ENCODE measurements at places on chromosomes 5 and 9.
A peak's percentile ranks its signal among the peaks of the same experiment; 100 is the strongest.

DNA sequence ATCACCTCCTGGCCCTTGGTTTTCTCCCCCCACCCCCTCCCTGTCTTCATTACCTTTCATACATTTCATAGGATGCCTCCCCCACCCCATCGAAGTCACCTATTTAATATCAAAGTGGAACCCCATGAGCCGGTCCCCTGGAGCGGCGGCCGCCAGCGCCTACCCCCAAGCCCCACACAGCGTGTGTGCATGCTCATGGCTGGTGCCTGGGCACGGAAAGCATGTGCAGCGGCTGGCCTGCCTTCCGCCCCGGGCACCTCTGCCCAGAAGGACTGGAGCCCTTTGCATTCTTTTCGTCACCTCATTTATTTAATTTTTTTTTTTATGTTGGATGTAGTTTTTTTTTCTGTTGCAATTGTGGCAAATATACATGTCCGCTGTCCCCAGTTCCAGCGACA lies 116.2 kb downstream of the WNK2 start:
- no peak for DNase-seq

GRCh38 chr5:138186002-138186447 lies 7.1 kb downstream of the KIF20A start:
- no peak for DNase-seq

DNA sequence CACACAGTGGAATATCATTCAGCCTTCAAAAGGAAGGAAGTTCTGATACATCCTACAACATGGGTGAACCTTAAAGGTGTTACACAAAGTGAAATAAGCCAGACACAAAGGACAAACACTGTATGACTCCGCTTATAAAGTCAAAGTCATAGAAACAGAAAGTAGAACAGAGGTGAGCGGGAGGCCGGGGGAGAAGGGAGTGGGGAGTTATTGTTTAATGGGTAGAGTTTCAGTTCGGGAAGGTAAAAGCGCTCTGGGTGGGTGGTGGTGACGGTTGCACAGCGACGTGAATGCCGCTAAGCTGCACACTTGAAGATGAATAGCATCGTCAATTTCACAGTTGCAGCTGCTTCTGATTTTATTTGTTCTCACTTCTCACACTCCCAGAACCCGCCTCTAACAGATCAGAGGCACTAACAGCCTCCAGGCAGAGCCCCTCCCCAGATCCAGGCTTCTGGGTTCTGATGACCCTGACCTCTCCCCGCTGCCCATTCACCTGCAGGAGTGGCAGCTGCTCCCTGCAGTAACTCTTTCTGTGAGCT lies 34.1 kb downstream of the BNIP1 start:
- peak; percentile 58 for DNase-seq

DNA sequence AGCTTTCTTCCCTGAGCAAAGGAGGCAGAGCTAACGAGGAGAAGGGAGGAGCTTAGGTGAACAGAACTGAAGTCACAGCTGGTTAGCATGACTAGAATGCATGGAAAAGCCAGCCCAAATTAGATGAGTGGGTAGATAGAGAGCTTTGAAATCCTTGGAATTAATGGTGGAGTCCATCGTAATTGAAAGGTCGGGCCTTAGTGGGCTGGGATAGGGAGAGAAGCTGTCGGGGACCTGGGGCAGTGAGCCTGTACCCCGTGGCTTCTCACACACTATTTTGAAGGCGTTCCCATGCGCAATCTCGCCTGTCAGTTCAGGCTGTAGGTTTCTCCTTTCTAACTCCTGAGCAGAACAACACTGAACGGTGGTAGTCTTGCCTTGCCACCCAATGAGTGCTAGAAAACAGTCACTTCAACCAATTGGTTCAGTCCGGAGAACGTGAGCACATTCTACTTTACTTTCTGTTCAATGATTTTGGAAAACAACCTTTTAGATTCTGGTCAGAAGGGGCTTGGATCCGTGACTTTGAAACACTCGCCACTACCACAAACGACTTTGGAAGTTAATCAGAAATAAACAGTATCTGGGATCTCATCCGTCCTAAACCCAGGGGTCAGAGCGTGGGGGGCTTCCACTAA lies 655 bp upstream of the RAI14 start:
- peak; percentile 88 for DNase-seq

GRCh38 chr9:114282926-114283325 lies 40.0 kb upstream of the ORM1 start:
- DNase-seq: no peak

- DNase-seq: no peak
Observed at GRCh38 chr9:95177617-95178016, 139.9 kb downstream of the FANCC start.

GRCh38 chr5:136190091-136190720 lies 2.8 kb downstream of the SMIM32 start:
- DNase-seq: no peak

DNA sequence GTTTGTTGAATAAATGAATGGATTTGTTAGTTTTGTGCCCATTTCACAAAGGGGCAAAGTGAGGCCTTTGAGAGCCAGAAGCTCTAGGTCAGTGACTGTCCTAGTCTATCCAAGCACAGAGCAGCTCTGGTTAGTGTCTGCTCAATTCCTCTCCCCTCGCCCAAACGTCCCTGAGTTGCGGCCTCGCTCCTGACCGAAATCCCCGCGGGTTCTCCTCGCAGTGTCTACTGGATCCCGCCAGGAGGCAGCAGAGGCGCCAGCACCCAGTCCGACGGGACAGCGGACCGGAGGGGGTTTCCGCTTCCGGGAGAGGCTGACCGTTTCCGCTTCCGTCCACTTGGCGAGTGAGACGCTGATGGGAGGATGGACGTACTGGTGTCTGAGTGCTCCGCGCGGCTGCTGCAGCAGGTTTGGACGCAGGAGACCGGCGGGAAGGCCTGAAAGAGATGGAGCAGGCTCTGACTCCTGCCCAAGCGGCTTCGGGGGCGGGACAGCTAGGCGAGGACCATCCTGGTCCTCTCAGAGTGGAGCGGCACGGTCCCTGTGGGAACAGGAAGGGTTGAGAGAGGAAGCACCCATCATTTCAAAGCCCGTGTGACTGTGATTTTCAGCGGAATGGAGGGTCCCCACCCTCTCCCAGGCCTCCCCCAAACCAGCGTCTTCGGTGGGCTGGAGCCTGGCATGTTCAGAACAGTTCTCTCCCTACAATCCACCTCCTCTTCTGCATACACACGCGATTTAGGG lies at the start of gene RARS1:
TSS of gene RARS1 (plus strand) at position 336 of the 744 bp plus-strand sequence. CDS start at position 364, 28 bp downstream.
- DNase-seq: peak; percentile 73

GRCh38 chr5:16579142-16579847 lies 37.5 kb downstream of the RETREG1 start:
- DNase-seq: peak; percentile 89

DNA sequence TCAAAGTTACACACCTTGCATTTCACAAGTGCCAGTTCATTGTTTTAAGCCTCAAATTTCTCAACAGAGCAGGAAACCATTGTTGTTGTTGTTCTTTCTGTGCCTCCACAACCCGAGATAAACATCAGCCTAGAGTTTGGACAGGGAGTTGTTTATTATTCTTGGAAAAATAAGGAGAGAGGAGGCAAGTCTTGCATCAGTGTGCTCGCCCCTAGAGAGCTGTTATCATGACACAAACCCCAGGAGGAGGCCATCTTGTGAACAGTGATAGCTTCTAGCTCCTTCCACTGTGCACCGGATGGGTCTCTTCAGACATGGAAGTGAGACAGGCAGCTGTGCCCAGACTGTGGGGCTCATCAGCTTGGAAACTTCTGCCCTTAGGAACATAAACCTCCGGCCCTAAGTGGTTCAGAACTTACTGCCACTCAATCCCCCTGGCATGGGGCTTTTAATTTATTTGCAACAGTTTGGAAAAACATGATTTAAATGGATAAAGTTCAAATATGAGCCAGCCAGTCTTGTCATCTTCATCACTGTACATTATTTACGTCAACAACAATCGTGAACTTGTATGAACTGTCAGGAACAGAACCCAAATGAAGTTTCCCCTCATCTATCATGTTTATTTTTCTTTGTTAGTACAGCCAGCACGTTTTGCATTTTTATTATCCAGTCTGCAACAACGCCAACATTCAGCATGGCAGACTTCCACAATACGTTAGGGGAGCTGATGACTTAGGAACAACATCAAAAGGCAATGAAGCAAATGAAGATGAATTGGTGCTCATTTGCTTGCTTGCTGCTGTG lies 181.7 kb upstream of the S1PR3 start:
- no peak for DNase-seq

- DNase-seq: no peak
Observed at GRCh38 chr5:6722015-6722414, 8.8 kb downstream of the TENT4A start.

- peak; percentile 92 for DNase-seq
Observed at GRCh38 chr5:93805616-93806379, 64.4 kb upstream of the POU5F2 start.

GRCh38 chr9:89802781-89803355 lies 198.1 kb downstream of the GADD45G start:
- DNase-seq: no peak

- no peak for DNase-seq
Observed at GRCh38 chr9:19461135-19461534, 52.3 kb downstream of the ACER2 start.

DNA sequence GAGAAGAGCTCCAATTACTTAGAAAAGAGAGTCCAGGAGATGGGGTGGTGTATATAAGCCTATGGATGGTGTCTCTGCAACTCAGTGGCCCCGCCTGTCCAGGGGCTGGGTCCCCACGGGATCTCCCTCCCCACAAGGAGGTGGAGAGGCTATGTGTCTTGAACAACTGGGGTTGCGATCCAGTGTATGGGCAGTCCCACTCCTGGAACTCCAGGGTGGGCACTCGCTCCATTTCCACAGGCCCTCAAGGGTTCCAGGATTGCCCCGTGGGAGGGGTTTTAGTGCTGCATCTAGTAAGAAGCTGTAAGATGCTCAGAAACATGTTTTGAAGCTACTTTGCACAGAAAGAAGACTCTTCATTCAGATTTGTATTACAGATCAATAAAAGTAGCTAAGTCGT lies 558 bp upstream of the SMAD5 start:
- DNase-seq: no peak

GRCh38 chr9:123438321-123438720 lies 82.3 kb downstream of the CRB2 start:
- DNase-seq: no peak

DNA sequence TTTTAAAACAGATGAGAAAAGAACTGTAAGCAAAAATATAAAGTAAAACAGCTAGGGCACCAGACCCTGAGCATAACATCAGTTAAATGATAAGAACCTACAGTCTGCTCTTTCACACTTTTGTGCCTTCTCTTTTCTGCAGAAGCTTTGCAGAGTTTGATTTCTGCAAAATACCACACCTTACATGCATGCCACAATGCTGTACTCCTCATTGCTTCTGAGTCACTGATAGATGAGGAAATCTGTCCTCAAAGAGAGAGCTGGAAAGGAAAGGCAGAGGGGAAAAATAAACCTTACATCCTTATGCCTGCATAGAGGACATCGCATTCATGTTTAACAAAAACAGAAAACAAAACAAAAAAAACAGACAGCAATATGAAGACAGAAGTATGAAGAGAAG lies 142.9 kb downstream of the ATPSCKMT start:
- no peak for DNase-seq

- DNase-seq: no peak
Observed at GRCh38 chr5:120803282-120803681, 339.2 kb downstream of the PRR16 start.

DNA sequence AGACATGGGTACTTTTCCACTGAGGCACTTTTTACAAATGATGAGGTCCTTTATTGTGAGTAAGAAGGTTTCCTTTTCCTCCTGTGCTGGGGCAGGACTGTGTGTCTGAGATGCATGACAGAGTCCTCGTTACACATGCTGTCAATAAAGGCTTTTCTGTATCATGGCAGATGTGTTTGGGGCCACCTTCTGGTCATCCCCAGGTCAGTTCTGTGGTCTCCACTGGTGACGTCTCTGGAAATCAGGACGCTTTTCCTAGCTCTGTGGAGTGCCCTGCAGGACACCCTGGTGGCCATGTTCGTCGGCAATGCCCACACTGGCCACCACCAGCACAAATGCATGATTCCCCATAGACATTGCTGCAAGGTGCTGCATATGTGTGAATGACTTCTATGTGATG lies 2.8 kb downstream of the CMBL start:
- no peak for DNase-seq

- DNase-seq: no peak
Observed at GRCh38 chr9:137277329-137278041, at the start of gene TOR4A. Gene TOR4A, plus strand, starts transcription at chr9:137277726. Its CDS starts 964 bp downstream, at chr9:137278690.

DNA sequence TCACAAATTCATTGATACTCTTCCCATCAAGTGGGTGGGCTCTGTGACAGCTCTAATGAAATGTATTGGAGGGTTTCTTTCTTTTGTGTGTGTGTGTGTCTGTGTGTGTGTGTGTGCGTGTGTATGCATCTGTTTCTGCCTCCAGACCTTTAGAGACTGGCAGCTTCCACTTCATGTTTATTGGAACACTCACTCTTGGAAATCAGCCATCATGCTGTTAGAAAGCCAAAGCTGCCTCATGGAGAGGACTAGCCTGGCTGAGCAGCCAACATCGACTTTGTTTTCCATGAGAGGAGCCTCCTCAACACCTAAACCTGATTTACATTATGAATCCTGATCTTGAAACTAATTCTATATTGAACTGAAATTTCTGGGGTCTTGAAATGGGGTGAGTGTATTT lies 128.5 kb upstream of the FAM174A start:
- no peak for DNase-seq

Data from NCI-H748 treated with DMSO at 0.1 percent for 48 hours (cell line).